ENCODE measurements at places on chromosomes 16 and 17. TPM values are rescaled to one million over a fixed set of nuclear protein-coding genes. Genes with fewer than 3 reads are reported as not detected.

DNA sequence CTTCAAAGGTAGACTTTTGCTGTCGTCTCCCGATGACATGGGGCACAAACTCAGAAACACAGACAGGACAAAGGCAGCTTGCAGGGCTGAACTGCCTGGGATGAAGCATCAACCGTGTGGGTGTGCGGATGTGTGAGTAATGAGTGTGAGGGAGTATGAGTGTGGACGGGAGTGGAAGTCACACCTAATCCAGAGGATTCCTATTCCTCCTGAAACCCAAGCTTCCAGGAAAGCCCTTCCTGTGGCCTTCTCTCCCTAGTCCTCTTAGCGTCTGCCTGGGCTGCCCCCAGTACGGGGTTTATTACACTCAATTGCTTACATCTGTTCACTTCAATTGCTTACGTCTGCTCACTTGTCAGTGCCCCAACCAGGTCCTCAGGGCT, 2.3 kb upstream of the IL4R start:
- no peak for DNase-seq

DNA sequence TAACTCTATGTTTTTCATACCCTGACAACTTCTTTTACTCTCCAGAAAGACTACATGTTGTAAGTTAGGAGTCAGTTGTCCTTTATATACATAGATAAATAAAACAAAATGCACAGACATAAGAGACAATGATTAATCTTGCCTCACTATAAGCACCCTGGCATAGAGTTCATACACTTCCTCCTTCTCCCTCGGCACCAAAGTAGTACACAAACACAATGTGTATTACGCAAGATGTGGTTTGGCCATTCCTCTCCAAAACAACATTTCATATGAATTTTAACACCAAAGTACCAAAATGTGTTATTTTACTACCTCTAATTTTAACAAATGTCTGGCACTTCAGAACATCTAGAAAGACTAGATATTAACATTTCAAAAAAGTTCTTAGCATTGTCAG, 17.2 kb upstream of the SLFN11 start:
- no peak for DNase-seq

- DNase-seq, result peak; percentile 37
Observed at GRCh38 chr17:48457080-48457836, 27.2 kb upstream of the SKAP1 start.

- DNase-seq, result peak; percentile 78
Observed at GRCh38 chr16:57091975-57092785, at the start of gene CPNE2. TSS of gene CPNE2 (plus strand) at chr16:57092583. CDS start at chr16:57110743, 18,160 bp downstream.

DNA sequence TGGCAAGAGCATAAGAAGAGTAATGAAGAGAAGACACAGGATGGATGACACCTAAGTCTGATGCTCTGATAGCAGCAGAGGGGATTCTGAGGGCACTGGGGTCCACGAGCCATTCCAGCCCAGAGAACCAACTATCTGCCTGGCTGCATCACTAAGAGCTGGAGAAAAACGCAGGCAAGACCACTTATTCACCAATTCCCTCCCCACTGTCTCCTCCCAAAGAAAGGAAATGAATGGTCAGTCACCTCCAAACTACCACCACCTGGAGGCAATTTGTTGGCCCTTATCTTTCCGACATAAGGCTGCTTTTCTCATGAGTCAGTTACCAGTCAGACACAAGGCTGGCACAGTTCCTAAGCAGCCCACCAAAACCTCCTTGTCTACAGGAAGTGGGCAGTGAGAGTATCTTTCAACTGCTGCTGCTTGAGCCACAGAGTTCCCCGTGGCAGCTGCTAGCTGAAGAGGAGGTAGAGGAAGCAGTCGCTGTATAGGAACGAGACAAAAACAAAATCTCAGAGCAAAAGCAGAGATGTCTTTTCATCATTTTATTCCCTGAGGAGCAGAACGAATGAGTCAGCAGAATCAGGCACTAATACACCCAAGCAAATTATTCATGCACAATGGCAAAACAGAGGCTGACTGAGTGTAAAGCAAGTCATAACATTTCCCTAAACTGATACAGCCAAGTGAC, 111.1 kb downstream of the SMG6 start:
- DNase-seq, result no peak

- DNase-seq, result no peak
Observed at GRCh38 chr17:48575673-48576478, 2.3 kb downstream of the HOXB4 start.

DNA sequence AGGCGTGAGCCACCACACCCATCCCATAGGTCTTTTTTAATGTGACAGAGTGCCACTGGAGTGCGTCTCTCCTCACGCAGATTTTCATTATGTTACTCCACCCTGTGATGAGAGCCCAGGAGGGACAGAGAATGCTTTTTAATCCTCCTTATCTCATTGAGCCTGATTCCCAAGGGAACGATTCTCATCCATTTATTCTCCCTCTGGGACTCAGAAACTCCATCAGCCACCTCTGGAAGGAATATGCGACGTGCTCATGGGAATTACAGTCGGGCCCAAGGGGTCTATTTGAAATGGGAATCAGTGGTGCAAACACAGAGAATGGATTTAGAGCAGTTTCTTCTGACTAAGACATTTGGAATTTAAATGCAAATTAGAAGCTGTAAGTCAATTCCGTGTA, 155.9 kb upstream of the HSBP1 start:
- no peak for DNase-seq

DNA sequence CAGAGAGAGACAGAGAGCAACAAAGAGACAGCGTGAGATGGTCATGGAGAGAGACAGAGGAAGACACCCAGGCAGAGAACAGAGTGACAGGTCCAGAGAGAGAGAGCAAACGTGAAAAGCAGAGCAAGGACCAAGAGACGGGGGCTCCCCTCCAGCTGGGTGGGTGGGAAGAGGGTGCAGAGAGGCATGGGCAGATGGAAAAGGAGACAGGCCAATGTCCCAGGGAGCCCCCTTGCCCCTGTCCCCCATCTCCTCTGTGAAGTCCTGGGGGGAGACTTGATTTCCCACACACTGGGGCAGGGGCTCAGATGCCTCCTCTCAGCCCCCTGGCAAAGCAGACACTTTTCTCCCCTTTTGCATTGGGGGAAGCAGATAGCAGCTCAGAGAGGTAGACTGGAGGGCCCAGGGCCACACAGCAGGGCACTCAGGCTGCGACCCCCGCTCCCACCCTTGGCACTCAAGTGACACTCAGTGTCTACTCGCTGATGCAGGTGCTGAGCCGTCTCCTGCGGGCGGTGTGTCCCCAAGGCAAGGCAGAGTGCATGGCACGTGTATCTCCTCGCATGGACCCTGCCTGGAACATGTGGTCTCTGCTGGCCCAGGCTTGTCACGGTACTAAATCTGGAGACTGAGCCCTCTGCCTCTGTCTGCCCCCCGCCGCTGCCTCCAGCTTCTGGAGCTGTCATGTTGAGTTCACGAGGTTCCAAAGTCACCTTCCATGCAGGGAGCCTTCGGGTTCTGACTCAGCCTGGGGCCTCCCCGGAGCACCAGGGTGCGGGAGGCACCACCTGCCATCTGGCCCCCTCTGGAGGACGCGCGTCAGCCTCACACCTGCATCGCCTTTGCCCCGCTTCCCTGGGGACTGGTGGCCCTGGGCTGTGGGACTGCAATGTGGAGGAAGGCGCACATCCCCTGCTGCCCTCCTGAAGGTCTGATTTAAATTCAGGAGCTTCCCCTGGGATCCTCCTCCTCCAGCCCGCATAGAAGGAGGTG, 215.9 kb upstream of the GSE1 start:
- peak; percentile 14 for DNase-seq

DNA sequence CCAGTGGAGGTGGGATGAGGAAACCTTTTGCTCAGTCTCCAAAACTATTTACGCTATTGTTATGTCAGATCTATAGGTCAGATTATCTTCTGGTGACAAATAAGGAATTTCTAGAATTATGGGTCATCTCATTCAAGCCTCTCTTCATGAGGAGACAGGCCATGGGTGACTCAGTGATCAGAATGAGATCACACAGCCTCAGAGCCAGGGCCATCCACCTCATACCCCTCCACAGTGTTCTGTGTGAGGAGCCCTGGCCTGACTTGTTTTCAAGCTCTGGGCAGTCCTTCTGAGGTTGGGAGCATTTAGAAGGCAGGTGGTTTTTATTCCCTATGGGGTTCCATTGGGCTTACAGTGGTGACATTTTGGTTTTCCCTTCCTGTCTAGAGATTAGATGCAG, 26.5 kb downstream of the YPEL2 start:
- no peak for DNase-seq

DHRS7C gene
- 44.9 TPM for polyA plus RNA-seq

GPR139 gene
- polyA plus RNA-seq, result not detected

TMEM114 gene
- polyA plus RNA-seq, result not detected
